Stimulated activated CD8-positive, alpha-beta memory T cell treated with anti-CD3 and anti-CD28 coated beads, Interleukin-15, amount 100 ng/mL, for 4 hours (primary cell): ENCODE measurements at places on chromosomes 5 and 9.

GRCh38 chr5:1068204-1068894 is 43.5 kb downstream of the SLC12A7 start:
- DNase-seq = no peak

DNA sequence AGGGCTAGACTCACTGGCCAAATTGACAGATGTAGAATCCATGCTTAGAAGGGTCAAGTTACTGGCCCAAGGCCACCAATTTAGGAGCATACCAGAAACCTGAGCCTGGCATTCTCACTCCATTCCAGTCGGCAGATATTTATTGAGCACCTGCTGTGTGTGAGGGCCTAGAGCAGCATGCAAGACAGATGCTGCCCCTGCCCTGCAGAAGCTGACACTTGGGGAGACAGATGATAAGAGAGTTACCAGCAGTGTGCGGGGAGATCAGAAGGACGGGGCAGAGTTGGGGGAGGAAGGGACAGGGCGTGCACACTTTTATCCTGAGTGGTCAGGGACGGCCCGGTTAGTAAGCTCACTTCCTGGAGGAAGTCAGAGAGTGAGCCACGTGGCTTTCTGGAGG is 111.5 kb upstream of the RAPGEF1 start:
- no peak for DNase-seq

DNA sequence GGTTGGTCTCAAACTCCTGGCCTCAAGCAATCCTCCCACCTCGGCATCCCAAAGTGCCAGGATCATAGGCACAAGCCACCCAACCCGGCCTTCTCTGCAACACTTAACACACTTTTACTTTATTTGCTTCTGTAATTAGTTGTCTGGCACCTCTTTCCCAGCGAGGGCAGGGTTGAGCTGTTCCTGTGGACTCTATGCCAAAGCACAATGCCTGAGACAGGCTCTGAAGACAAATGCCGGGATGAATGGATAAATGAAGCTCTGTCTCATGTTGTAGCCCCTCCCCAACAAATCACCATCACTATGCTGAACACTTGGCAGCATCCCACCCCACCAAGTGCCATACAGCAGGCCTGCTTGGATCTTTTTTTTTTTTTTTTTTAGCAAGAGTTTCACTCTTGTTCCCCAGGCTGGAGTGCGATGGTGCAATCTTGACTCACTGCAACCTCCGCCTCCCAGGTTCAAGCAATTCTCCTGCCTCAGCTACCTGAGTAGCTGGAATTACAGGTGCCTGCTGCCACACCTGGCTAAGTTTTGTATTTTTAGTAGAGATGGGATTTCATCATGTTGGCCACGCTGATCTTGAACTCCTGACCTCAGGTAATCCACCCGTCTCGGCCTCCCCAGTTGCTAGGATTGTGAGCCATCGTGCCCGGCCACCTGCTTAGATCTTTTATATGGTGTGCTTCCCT is 21.3 kb downstream of the GPX3 start:
- DNase-seq = no peak

GRCh38 chr5:122493091-122494021 is 181.3 kb downstream of the SNCAIP start:
- DNase-seq = no peak

- DNase-seq = no peak
These were observed 354.0 kb downstream of the PRR16 start for GRCh38 chr5:120818128-120818527.

GRCh38 chr9:93111371-93112115 is 15.5 kb downstream of the CARD19 start:
- no peak for DNase-seq

GRCh38 chr9:108549184-108549583 is 306.6 kb downstream of the ACTL7B start:
- DNase-seq = no peak
